ENCODE measurements at places on chromosomes 6 and 20.

DNA sequence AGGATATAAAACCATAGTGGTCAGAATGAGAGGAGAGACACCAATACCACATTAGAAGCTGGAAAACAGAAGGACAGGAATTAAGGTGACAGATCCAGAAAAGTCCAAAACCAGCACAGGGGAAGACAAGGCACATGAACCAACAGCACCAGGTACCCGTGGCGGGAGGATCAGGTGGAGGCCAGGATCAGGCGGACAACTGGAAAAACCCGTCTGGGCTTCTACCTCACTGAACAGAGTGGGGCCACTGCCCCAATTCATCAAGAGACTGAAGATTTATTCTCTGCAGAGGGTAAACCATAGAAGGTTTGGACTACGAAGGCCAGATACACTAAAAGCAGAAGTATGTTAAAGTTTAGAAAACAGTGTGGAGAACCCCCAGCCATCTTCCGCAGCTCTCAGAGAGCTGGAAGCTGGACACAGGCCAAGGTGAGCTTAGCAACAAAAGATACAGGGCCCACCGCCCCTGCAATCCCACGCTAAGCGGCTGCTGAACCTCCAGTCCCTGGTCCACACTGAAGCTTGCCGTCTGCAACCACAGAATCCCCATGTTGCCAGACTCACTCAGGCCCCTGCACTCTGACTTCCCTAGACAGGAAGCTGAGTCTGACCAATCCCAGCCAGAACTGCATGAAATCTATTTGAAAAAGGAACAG lies 29.9 kb downstream of the ABHD12 start:
- H3K27ac ChIP-seq = no peak overlapping the region
- DNase-seq = no peak
- peaks cover 16% of the 10 kb centered on the region for H3K4me1 ChIP-seq
- H3K27me3 ChIP-seq = no peaks in the 10 kb centered on the region

- no peaks in the 10 kb centered on the region for H3K4me1 ChIP-seq
- no peaks in the 10 kb centered on the region for H3K36me3 ChIP-seq
- no peak overlapping the region for H3K27ac ChIP-seq
- DNase-seq = no peak
Measured at GRCh38 chr6:156538875-156539660, 238.1 kb upstream of the ARID1B start.

DNA sequence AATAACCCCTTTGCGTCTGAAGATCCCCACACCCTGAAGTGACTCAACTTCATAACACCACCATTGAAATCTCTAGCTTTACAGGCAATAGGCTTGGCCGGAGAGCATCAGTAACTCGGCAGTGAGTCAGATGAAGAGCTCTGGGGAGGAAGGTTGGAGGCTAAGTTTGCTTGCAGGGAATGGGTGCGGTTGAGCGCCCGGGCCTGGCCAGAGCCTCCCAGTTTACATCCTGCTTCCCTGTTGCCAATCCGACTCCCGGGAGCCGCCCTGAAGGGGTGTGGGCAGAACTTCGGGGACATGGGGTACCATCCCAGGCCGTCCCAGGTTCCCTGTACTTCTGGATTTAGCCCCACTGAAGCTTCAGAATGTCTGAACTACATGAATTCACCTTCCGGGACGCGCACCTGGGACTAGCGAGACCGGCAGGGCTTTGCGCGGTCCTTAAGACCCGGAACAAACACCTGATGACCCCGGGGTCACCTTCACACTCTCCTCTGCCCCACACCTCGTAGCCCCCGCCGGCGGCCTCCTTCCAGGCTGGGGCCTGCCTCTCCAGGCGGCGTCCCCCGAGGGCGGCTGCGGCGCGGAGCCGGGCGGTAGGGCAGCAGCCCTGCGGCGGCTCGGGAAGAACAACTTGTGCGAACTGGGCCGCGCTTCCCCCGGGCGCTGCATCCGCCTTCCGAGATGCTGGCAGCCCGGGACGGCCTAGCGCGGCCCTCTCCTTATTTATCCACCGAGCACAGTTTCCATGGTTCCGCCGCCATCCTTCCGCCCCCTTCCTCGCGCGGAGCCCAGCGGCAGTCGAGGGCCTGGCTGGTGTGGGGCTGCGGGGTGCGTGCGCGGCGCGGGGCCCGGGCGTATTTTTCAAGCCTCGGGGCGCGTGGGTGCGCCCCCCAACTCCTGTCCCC lies 56.6 kb upstream of the RREB1 start:
- peak; percentile 85 for DNase-seq
- no peaks in the 10 kb centered on the region for H3K27me3 ChIP-seq
- peaks cover 30% of the 10 kb centered on the region for H3K4me1 ChIP-seq
- H3K36me3 ChIP-seq = no peaks in the 10 kb centered on the region
- peak overlapping the region; percentile 55 for H3K4me3 ChIP-seq

DNA sequence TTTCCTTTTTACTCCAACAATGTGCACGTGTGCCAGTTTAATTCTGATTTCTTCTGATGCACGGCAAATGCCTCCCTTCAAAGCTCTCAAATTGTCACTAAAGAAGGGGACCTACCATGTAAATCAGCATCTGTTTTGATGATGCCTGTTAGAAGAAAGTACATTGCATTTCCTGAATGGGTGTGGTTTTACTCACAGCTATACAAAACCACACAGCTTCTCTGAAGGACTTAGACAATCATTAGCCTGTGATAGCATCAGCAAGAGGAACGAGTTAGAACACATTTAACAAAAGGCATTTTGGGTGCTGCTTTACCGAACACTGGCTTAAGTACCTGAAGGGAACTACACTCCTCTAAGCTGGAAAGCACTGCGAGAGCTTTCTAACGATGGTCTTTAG lies 109.4 kb downstream of the ATXN1 start:
- H3K4me3 ChIP-seq = no peak overlapping the region
- no peak overlapping the region for H3K27ac ChIP-seq
- no peaks in the 10 kb centered on the region for H3K4me1 ChIP-seq
